Vagina (tissue), 2 donors: ENCODE measurements at places on chromosomes 6 and 20.

GRCh38 chr20:24909086-24909780 lies 39.8 kb upstream of the CST7 start:
- peak; percentile 70 for DNase-seq

- no peak for DNase-seq
Measured at GRCh38 chr20:21504323-21504722, 9.5 kb downstream of the NKX2-2 start.

GRCh38 chr20:53493311-53493857 lies 100.3 kb downstream of the ZNF217 start:
- no peak for DNase-seq

GRCh38 chr20:33651562-33652048 lies 10.5 kb upstream of the C20orf144 start:
- no peak for DNase-seq

GRCh38 chr6:11357285-11357684 lies 124.8 kb upstream of the NEDD9 start:
- DNase-seq = no peak

GRCh38 chr6:131262060-131262459 lies 126.8 kb downstream of the AKAP7 start:
- no peak for DNase-seq

DNA sequence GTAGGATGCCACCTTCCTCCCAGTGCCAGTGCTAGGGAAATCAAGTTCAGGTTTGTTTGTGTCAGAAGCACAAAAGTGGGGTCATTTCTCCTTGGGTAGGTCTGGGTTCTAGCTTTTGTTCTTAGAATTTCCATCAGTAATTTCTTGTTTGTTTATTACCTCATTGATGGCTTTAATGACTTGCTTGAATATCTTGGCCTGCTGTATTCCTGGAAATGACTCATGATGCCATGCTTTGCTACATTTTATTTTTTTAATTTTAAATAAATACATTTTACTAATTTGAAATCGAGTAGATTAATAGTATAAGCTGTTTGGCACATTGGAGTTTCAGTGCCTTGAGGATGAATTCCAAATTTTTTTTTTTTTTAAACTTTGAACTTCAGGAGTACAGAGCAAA lies 189.6 kb downstream of the JARID2 start:
- no peak for DNase-seq
